ENCODE measurements at places on chromosomes 2 and 18. TPM values are rescaled to one million over a fixed set of nuclear protein-coding genes. Genes with fewer than 3 reads are reported as not detected.

Gene CCBE1
- 4.4 TPM for total RNA-seq

Gene HMSD
- total RNA-seq = 4.8 TPM

Gene LRRC30
- not detected for total RNA-seq

Gene TWIST2
- total RNA-seq = 2.6 TPM

- no peak overlapping the region for H3K27ac ChIP-seq
- DNase-seq = no peak
- H3K4me1 ChIP-seq = peaks cover 25% of the 10 kb centered on the region
- peak overlapping the region; percentile 68 for H3K4me3 ChIP-seq
Observed at GRCh38 chr18:48136827-48137373, 206.4 kb upstream of the SMAD2 start.

GRCh38 chr18:80204142-80204541 is 43.2 kb downstream of the PARD6G start:
- no peak overlapping the region for H3K27ac ChIP-seq
- no peaks in the 10 kb centered on the region for H3K4me1 ChIP-seq
- no peak overlapping the region for H3K4me3 ChIP-seq
- no peak for DNase-seq
- H3K27me3 ChIP-seq = no peaks in the 10 kb centered on the region
- H3K36me3 ChIP-seq = no peaks in the 10 kb centered on the region

DNA sequence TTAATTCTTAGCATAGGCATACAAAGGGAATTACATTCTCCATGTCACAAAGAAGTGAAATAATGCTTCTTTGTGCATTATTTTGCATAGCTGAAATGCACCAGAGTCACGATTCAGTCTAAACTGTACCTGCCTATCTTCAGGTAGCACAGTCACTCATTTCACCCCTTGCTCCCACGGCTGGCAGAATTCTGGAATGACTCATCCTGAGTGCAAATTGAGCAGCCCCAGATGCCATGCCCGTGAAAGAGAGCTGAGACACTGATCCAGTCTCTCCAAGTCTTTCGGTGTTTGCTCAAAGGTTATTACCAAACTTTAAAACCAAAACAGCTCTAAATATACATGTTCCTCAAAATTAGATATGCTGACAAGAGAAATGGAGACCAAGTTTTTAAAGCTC is 168.3 kb upstream of the POU3F3 start:
- no peak for DNase-seq
- no peak overlapping the region for H3K4me3 ChIP-seq
- H3K27me3 ChIP-seq = no peaks in the 10 kb centered on the region
- no peaks in the 10 kb centered on the region for H3K4me1 ChIP-seq
- H3K27ac ChIP-seq = no peak overlapping the region
- H3K36me3 ChIP-seq = no peaks in the 10 kb centered on the region

- H3K4me3 ChIP-seq = no peak overlapping the region
- H3K4me1 ChIP-seq = no peaks in the 10 kb centered on the region
- no peak overlapping the region for H3K27ac ChIP-seq
- DNase-seq = no peak
- H3K36me3 ChIP-seq = no peaks in the 10 kb centered on the region
Observed at GRCh38 chr2:20125164-20125563, 73.7 kb upstream of the LAPTM4A start.

- H3K36me3 ChIP-seq = no peaks in the 10 kb centered on the region
- H3K4me3 ChIP-seq = peak overlapping the region; percentile 99
- no peaks in the 10 kb centered on the region for H3K27me3 ChIP-seq
Observed at GRCh38 chr2:86623043-86623493, 597 bp downstream of the RNF103 start.

DNA sequence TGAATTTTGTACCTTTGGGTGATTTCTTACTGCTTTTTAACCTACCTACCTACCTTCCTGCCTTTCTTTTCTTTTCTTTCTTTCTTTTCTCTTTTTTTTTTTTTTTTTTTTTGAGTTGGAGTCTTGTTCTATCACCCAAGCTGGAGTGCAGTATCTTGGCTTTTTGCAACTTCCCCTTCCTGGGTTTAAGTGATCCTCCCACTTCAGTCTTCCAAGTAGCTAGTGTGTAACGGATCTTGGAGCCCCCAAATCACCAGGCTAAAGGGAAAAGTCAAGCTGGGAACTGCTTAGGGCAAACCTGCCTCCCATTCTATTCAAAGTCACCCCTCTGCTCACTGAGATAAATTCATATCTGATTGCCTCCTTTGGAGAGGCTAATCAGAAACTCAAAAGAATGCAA is 61.3 kb downstream of the DDX18 start:
- no peak for DNase-seq
- no peaks in the 10 kb centered on the region for H3K4me1 ChIP-seq
- H3K36me3 ChIP-seq = no peaks in the 10 kb centered on the region
- H3K27me3 ChIP-seq = no peaks in the 10 kb centered on the region
- no peak overlapping the region for H3K4me3 ChIP-seq

GRCh38 chr18:28013066-28013465 is 163.9 kb downstream of the CDH2 start:
- no peak overlapping the region for H3K4me3 ChIP-seq
- no peak for DNase-seq
- H3K4me1 ChIP-seq = no peaks in the 10 kb centered on the region
- H3K27me3 ChIP-seq = no peaks in the 10 kb centered on the region
- H3K27ac ChIP-seq = no peak overlapping the region
- no peaks in the 10 kb centered on the region for H3K36me3 ChIP-seq

- H3K27me3 ChIP-seq = no peaks in the 10 kb centered on the region
- no peaks in the 10 kb centered on the region for H3K36me3 ChIP-seq
- DNase-seq = no peak
Observed at GRCh38 chr2:71504611-71505010, 51.2 kb downstream of the DYSF start.

DNA sequence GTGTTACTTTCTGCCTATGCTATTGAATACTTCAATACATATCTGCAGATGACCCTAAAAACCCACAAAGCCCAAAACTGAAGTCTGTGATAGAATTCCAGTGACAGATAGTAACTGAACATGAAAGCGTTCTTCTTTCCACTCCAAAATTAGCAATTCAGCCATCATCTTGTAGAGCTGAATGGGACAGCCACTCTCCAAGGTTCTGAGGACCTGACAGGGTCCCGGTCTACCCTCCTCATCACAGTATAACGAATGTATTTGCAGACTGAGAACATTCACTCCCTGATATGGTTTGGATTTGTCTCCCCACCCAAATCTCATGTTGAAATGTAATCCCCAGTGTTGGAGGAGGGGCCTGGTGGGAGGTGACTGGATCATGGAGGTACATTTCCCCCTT is 189.5 kb downstream of the MTCL1 start:
- H3K4me1 ChIP-seq = no peaks in the 10 kb centered on the region
- H3K27ac ChIP-seq = no peak overlapping the region
- DNase-seq = no peak
- H3K36me3 ChIP-seq = no peaks in the 10 kb centered on the region

- H3K4me3 ChIP-seq = no peak overlapping the region
- H3K27ac ChIP-seq = no peak overlapping the region
- H3K27me3 ChIP-seq = no peaks in the 10 kb centered on the region
- H3K36me3 ChIP-seq = no peaks in the 10 kb centered on the region
- no peaks in the 10 kb centered on the region for H3K4me1 ChIP-seq
- DNase-seq = no peak
Observed at GRCh38 chr2:155980941-155981560, 351.5 kb downstream of the NR4A2 start.

GRCh38 chr2:119473621-119474370 is 42.1 kb downstream of the TMEM37 start:
- H3K27ac ChIP-seq = no peak overlapping the region
- no peaks in the 10 kb centered on the region for H3K36me3 ChIP-seq
- H3K4me1 ChIP-seq = peaks cover 18% of the 10 kb centered on the region
- no peak overlapping the region for H3K4me3 ChIP-seq
- DNase-seq = no peak

GRCh38 chr2:129934044-129934822 is 45.2 kb upstream of the RAB6C start:
- no peak overlapping the region for H3K27ac ChIP-seq
- H3K4me3 ChIP-seq = peak overlapping the region; percentile 21
- no peaks in the 10 kb centered on the region for H3K36me3 ChIP-seq
- peaks cover 5% of the 10 kb centered on the region for H3K4me1 ChIP-seq

DNA sequence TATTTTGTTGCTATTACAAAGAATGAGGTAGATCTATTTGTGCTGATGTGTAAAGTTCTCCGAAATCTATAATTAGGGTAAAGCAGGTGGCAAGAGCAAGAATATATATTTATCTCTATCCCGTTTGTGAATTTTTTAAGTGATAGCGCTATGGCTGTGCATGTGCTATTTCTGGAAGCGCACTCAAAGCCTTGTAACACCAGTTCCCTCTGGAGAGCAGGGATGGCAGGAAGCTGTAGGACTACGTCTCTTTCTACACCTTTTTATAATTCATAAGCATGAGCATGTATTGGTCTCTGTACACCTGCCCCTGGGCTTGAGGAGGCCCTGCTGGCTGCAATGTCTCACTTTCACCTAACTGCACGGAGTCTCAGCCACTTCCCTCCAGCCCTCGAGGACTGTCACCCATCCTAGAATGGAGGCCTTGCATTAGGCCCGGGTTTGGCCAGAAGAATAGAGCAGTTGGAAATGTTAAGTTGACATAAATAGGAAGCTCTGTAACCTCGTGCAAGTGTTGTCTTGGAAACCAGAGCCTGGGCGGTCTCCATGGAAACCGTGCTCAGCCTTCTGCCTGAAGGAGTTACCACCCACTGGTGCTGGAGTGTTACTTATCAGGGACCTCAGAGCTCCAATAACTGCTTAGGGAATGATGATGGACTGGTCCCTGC is 20.9 kb downstream of the ITM2C start:
- no peaks in the 10 kb centered on the region for H3K27me3 ChIP-seq
- no peak overlapping the region for H3K4me3 ChIP-seq
- no peaks in the 10 kb centered on the region for H3K36me3 ChIP-seq
- no peak overlapping the region for H3K27ac ChIP-seq

GRCh38 chr2:3480352-3481010 is 38.9 kb downstream of the ADI1 start:
- H3K4me1 ChIP-seq = no peaks in the 10 kb centered on the region
- no peaks in the 10 kb centered on the region for H3K27me3 ChIP-seq
- H3K36me3 ChIP-seq = no peaks in the 10 kb centered on the region

DNA sequence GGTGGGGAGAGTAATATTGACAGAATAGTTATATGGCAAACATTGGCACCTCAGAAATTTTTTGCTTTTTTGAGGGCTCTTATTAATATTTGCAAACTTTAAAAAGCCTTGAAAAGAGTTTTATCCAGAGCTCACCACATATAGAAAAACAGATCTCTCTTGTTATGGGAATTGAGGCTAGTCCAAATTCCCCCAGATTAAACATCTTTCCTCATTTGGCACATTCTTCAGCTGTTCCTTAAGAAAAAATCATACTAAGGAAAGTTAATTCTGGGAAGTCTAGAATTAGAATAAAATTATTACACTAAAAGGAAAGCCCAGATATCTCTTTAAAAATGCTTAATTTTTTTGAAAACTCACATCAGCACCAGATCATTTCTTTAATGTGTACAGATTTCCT is 5.6 kb downstream of the TFPI start:
- H3K36me3 ChIP-seq = no peaks in the 10 kb centered on the region
- no peaks in the 10 kb centered on the region for H3K27me3 ChIP-seq
- no peaks in the 10 kb centered on the region for H3K4me1 ChIP-seq
- DNase-seq = no peak

DNA sequence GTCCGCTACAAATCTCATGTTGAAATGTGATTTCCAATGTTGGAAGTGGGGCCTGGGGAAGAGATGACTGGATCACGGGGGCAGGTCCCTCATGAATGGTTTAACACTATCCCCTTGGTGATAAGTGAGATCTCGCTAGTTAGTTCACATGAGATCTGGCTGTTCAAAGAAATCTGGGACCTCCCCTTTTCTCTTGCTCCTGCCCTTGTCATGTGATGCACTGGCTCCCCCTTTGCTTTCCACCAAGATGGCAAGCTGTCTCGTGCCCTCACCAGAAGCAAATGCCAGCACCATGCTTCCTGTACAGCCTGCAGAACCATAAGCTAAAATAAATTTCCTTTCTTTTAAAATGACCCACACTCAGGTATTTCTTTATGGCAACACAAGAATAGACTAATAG is 57.3 kb upstream of the C2orf15 start:
- DNase-seq = no peak
- H3K4me3 ChIP-seq = no peak overlapping the region
- no peaks in the 10 kb centered on the region for H3K27me3 ChIP-seq
- H3K36me3 ChIP-seq = no peaks in the 10 kb centered on the region
- H3K4me1 ChIP-seq = peaks cover 4% of the 10 kb centered on the region

GRCh38 chr18:40371673-40372072 is 1583.4 kb upstream of the PIK3C3 start:
- no peaks in the 10 kb centered on the region for H3K27me3 ChIP-seq
- H3K36me3 ChIP-seq = no peaks in the 10 kb centered on the region
- DNase-seq = no peak
- no peaks in the 10 kb centered on the region for H3K4me1 ChIP-seq
- H3K27ac ChIP-seq = no peak overlapping the region
- no peak overlapping the region for H3K4me3 ChIP-seq

Measured in H1 (cell line).